ENCODE measurements at places on chromosomes 13 and 19. TPM values are rescaled to one million over a fixed set of nuclear protein-coding genes. Genes with fewer than 3 reads are reported as not detected.

DNA sequence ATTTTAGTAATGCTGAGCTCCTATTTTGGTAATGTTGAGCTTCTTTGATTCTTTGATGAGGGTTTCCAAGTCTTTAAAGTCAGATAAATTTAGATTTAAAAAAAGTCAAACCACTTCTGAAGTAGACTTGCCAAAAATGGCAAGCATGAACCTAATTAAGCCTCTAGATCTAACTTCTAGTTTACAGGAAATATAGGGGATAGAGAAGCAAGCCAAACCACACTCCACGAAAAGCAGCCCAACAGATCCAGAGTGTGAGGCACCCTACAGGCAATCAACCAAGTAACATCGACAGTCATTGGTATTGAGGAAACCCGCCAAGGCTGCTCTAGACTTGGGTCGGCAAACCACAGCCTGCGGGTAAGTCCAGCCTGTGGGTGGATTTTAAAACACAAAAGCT, 3.7 kb downstream of the GGACT start:
- no peak for DNase-seq
- H3K36me3 ChIP-seq: no peaks in the 10 kb centered on the region
- no peak overlapping the region for H3K27ac ChIP-seq
- H3K27me3 ChIP-seq: no peaks in the 10 kb centered on the region
- H3K4me3 ChIP-seq: no peak overlapping the region

DNA sequence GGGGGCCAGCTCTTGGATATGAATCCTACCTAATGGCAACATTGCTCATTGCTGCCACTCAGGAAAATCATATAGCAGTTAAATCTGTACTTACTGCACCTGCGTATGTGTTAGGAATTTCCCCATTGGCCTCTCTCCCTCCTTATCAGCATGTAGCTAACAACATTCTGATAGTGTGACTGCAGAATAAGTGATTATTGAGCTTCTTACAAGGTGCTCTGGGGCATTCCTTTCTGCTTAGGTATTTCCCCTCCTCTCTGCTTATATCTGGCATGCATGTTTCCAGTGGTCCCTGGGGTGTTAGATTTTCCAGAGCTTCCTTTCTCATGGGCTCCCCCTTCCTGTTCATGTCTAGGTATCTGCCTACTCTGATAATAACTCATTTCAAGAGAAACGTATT, 414.1 kb upstream of the SLITRK1 start:
- no peak overlapping the region for H3K4me3 ChIP-seq
- no peaks in the 10 kb centered on the region for H3K27me3 ChIP-seq
- no peak overlapping the region for H3K27ac ChIP-seq
- no peaks in the 10 kb centered on the region for H3K36me3 ChIP-seq

DNA sequence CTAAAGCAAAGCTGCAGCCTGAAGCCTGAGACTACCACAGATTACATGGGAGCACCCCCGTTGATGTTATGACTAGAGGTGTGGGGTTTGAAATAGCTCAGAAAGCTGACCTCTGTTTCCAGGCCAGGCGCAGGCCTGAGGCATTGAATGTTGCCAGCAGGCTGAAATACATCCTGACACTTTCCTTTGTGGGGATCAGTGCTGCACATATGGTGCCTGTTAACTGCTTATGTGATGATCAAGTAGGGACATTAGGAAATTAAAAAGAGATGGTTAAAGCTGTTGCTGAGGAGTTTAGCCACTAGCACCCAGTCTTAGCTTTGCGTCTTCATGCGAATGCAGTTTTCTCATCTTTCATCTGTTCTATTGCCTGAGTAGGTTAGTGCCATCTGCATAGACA, 83.2 kb downstream of the CCNA1 start:
- H3K36me3 ChIP-seq: no peaks in the 10 kb centered on the region
- no peaks in the 10 kb centered on the region for H3K4me1 ChIP-seq
- H3K27me3 ChIP-seq: no peaks in the 10 kb centered on the region
- H3K4me3 ChIP-seq: no peak overlapping the region
- H3K27ac ChIP-seq: no peak overlapping the region

DNA sequence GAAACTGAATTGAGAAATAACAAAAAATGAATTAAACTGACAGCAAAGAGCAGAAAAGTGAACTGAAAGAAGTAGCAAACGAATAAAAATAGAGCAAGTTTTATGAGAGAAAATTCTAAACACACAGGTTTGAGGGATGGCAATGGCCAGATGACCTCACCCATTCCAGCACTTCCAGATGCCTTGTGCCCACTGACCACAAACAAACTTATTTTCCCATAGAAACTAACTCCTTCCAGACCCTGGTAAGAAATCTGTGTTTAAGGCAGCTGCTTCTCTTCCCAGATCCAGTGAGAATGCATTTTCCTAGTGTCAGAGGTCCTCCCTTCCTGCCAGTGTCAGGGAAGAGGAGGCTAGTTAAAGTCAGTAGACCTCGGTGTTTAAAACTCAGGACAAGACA, 51.7 kb downstream of the RXFP2 start:
- no peaks in the 10 kb centered on the region for H3K27me3 ChIP-seq
- no peaks in the 10 kb centered on the region for H3K4me1 ChIP-seq
- H3K4me3 ChIP-seq: no peak overlapping the region
- H3K36me3 ChIP-seq: no peaks in the 10 kb centered on the region
- no peak overlapping the region for H3K27ac ChIP-seq

DNA sequence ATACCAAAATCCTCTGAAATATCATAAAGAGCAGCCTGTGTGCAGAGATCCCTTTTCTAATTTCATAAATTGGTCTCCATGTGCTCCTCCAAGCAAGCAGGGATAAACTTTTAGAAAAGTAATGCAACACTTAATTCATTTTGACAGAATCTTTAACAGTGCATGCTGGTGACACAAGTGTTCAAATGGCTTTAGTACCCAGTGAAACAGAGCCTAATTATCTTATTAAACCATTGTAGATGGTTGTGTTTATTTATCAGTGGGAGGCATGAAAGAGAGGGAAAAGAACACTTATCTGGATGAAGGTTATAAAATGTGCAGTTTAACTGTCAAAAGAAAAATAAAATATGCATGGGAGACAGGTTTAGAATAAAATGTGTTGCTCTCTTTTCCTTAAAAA, 945.0 kb upstream of the PCDH20 start:
- no peaks in the 10 kb centered on the region for H3K36me3 ChIP-seq
- no peak for DNase-seq
- no peaks in the 10 kb centered on the region for H3K27me3 ChIP-seq
- H3K27ac ChIP-seq: no peak overlapping the region

- no peaks in the 10 kb centered on the region for H3K27me3 ChIP-seq
- no peaks in the 10 kb centered on the region for H3K4me1 ChIP-seq
- peaks cover 6% of the 10 kb centered on the region for H3K36me3 ChIP-seq
- H3K4me3 ChIP-seq: no peak overlapping the region
- no peak overlapping the region for H3K27ac ChIP-seq
Measured at GRCh38 chr13:49046002-49046401, 70.3 kb downstream of the FNDC3A start.

DNA sequence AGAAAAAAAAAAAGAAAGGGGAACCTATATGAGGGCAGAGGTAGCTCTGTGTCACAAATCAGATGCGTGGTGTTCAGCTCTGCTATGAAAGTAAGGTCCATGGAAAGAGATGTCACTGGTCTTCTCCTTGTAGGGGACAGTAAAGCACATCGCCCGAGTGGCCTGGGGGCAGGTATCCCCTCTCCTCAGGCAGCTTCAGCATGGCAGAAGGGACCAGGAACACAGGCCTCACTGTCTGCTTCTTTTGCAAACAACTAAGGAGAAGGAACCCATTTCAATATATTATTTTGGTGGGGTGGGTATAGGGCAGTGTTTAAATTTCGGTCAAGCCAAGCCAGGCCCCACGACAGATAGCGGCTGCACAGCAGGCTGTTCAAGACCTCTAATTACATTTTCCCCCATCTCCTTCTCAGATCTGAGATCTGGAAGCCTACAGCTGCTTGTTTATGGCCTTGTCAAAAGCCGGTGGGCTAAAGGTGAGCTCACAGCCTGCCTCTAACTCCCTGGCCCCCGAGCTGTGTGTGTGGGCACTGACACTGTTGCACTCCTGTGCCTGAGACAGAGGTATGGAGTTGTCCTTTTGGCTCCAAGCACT, 72.8 kb downstream of the HSPH1 start:
- no peak overlapping the region for H3K4me3 ChIP-seq
- no peak for DNase-seq
- H3K4me1 ChIP-seq: no peaks in the 10 kb centered on the region
- H3K27ac ChIP-seq: no peak overlapping the region

- H3K27me3 ChIP-seq: no peaks in the 10 kb centered on the region
- no peak overlapping the region for H3K4me3 ChIP-seq
- no peak for DNase-seq
Measured at GRCh38 chr19:28472843-28473242, 740.1 kb downstream of the UQCRFS1 start.

Gene APOC4
- not detected for polyA plus RNA-seq

Gene RDH8
- polyA plus RNA-seq: not detected

DNA sequence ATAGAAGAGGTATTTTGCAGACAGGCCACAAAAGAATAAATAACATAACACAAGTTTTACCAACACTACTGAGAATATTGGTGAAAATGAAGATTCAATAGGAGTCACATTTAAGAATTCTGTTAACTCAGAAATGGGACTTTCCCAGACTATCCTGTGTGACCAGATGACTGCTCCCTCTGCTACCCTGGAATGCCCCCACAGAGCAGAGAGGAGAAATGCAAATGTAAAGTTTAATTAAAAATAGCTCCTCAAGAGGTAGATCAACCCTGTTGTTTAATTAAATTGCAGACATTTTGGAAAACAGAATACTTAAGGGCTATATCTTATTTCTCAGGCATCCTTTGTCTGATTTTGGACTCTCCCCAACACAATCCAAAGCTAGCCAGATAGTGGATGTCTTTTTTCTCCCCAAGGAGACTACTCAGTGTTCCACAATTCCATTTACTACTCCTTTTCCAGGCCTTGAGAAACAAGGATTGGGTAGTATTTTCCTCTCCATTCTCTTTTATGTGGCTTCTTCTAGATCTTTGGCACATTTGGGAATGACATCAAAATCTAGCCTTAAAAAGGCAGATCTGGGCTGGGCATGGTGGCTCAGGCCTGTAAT, 104.7 kb upstream of the TSC22D1 start:
- H3K27ac ChIP-seq: no peak overlapping the region
- H3K27me3 ChIP-seq: no peaks in the 10 kb centered on the region
- no peaks in the 10 kb centered on the region for H3K36me3 ChIP-seq
- DNase-seq: no peak
- H3K4me3 ChIP-seq: no peak overlapping the region

Data from small intestine (tissue), 16 donors.